Inflammatory macrophage treated with lipopolysaccharide for 4 hours (primary cell): ENCODE measurements at places on chromosomes 3 and 15.

GRCh38 chr3:33006571-33007286, 55.3 kb downstream of the CCR4 start:
- DNase-seq, result no peak

GRCh38 chr3:141457624-141458236, 29.1 kb upstream of the RASA2 start:
- no peak for DNase-seq

DNA sequence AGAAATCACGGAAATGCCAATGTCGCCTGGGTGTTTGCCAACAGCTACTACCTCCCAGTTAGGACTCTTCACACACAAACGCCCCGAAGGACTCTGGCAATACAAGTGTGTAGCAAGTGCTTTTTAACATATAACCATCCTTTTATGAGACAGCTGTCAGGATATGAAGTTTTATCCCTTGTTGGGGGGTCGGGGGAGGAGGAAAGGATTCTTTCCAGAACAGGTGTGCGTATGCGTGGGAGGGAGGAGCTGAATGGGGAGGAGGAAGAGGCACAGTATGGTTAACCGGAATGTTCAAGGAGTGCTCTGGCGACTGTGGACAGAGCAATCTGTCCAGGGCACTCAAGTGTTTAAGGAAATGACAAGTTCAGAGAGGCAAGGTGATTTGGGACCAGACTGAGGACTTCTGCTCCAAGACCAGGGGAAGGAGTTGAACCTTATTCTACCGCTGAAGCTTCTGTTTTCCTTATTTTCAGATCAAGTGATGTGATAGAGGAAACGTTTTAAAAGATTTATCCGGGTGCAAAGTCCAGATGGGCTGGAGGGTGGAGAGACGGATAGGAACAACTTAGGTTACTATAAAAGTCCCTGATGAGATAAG, 1.3 kb downstream of the TSPAN3 start:
- peak; percentile 27 for DNase-seq

DNA sequence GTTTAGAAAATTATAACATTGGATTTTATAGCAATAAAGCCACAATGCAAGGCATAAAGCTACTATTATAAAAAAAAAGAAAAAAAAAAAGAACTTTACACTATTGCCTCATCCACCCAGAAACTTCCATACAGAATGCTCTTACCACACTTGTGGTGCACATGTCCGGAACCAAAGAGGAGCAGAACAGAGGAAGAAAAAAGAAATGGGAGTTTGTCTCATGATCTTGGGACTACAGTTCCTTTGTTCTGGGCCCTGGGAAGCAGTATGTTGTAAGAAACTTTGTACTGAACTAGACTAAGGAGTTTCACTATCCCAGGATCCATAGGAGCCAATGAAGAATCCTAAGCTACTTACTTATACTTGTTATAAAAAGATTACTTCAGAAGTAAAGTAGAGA, 36.1 kb downstream of the FMN1 start:
- DNase-seq, result peak; percentile 93

DNA sequence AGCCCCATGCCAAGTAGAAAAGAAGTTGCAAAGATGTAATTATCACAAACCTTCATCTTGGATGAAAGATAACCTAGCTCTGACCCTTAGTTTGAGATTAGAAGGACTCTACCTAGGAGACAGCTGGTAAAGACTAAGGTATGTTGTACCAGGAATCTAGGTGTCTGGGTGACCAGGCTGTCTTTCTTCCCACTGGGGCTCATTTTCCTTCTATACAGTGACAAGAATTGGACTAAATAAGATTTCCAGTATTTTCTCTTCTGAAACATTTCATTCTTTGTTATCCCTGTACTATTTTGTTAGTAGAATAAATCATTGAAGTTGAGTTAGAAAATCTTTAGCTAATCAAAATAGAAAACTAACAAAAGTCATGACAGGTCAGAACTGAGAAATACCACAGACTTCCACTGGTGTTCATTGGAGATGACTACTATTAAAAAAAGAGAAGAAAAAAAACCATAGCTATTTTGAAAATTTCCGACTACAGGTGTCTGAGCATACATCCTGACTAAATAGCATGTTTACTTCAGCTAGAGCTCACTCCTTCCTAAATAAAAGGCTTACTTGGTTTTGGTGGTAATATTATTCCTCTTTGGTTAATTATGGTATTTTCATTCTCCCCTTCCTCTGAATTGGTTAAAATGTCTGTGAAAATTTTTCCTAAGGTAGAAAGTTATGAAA, 10.1 kb downstream of the TGFBR2 start:
- DNase-seq, result no peak

- DNase-seq, result no peak
Measured at GRCh38 chr3:134609821-134610431, 40.9 kb downstream of the KY start.

GRCh38 chr3:141643796-141644195, 94.3 kb upstream of the RNF7 start:
- no peak for DNase-seq

- no peak for DNase-seq
Measured at GRCh38 chr15:56411122-56411749, 46.0 kb downstream of the TEX9 start.

DNA sequence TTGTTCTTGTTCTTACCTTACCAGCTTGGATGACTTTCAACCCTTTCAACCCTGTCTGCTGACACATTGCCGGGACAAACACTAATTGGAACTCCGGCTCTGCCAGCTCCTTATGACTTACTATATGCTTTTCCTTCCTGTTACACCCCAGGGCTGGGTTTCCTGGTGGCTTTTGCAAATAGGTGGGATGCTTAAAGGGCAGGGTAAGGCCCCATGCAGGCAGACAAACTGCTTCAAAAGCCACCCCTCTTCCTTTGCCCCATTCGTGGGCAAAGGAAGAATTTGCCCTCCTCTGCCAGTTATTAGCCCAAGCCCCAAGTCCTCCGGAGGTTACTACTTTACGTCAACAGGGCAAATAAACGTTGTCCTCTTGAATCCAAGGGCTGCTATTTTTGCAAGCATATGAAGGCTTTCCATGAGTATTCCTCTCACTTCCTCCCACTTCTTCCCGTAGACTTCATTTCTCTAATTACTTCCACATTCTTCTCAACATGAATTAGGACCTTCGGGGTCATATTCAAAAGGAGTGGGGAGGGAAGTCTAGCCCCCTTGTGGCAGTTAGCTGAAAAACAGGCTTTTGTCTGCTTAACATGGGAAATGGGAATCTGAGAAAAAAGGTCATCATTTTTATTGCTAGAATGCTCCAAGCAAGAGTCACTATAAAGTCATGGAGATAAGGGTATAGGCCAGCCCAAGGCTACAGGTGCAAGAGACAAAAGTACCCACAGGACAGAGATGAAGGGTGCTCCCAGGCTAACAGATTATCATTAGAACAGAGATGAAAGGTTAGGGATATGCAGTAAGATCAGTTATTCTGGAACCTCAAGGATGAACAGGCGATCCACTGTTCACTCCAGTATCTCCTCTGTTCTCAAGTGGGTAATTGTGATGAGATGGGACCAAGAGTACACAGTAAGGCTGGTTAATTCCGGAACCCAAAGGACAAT, 56.3 kb upstream of the FSTL1 start:
- DNase-seq, result peak; percentile 55
